ENCODE measurements at places on chromosomes 7 and 10.

GRCh38 chr10:51100221-51100620 is 25.9 kb downstream of the PRKG1 start:
- no peak for DNase-seq

GRCh38 chr10:21720090-21720489 is 186.1 kb downstream of the MLLT10 start:
- DNase-seq = no peak

DNA sequence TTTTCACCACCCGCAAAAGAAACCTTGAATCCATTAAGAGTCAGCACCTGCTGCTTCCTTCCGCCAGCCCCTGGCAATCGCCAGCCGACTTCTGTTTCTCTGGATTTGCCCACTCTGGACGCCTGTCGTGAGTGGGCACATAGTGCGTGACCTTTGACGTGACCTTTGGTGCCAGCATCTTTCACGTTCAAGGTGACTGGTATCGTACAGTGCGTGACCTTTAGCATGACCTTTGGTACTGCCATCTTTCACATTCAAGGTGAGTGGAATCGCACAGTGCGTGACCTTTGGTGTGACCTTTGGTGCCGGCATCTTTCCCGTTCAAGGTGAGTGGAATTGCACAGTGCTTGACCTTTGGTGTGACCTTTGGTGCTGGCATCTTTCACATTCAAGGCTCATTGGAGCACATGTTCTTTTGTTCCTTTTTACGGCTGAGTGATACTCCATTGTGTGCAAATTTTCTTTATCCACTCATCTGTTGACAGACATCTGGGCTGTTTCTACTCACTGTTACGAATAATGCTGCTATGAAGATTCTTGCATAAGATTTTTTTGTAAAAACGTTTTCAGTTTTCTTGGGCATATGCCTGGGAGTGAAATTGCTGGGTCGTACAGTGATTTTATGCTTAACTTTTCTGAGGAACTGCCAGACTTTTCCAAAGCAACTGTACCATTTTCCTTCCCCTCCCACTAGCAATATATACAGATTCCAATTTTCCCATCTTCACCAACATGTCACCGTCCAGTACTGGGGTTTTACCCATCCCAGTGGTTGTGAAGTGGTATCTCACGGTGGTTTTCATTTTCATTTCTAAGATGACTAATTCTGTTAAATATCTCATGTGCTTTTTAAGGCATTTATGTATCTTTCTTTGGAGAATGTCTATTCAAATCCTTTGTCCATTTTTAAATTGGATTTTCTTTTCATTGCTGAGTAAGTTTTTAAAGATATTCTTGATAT is 145.3 kb downstream of the DIP2C start:
- no peak for DNase-seq

- DNase-seq = no peak
Measured at GRCh38 chr7:8103282-8103681, 134.7 kb downstream of the GLCCI1 start.

DNA sequence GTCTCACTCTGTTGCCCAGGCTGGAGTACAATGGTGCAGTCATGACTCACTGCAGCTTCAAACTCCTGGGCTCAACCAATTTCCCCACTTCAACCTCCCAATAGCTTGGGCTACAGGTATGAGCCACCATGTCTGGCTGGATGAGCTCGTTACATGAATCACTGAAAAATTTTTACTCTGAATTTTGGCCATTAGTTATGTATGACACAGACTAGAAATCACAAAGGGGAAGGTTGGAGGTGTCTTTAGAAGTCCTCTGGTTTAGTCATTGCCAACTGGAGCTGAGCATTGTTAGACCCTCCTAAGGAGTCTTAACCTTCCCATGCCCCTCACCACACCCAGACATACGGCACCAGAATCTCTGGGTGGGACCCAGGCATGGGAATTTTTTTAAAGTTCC is 34.7 kb downstream of the SVIL start:
- no peak for DNase-seq

DNA sequence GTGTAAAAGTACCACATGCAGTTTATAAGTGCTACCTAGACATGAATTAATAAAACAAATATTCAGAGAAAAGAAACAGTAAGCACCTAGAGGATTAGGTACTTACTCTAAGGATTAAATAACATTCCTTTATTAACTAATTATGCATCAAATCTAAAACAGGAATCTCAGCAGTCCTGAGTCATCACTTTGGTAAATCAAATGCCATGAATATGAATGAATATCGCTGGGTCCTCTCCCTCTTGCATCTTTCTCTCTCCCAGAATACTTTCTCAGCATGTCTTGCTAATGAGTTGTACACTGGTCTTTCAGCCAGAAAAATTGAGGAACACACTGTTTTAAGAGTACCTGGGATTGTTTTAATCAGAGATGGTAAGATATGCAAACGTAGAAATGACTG is 225.5 kb upstream of the NFE2L3 start:
- no peak for DNase-seq

DNA sequence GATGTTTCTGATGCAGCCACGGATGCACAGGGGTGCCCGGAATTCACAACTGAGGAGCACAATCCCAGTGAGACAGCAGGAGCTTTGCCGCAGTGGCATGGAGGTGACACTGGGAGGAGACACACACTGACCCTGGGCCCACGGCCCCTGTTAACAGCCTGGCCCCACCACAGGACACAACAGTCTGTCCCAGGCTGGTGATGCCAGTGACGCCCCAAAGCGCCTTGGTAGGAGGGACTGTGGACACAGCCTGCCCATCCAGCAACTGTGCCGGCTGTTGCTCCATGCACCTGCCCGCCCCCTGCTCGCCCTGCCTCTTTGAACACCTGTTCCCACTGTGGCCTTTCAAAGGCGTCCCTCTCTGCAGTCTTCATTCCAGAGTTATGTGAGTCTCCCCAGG is 49.8 kb downstream of the KLF6 start:
- DNase-seq = no peak

DNA sequence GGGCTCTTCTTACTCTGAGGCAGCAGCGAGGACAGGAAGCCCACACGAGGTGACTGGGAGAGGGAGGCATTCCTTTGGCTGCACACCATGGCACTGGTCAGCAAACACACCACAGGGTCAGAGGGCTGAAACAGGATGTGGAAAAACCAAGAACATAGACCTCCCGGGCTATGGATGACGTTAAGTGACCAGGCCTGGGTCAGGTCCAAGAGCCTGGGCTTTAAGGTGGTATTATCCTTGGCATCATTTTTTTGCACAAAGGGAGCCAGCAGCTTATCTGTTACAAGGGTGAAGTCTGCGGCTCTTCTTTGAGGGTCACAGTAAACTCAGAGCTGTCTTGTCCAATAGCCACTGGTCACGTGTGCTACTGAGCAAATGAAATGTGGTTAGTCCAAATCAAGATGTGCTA is 7.0 kb downstream of the WDR91 start:
- DNase-seq = no peak

DNA sequence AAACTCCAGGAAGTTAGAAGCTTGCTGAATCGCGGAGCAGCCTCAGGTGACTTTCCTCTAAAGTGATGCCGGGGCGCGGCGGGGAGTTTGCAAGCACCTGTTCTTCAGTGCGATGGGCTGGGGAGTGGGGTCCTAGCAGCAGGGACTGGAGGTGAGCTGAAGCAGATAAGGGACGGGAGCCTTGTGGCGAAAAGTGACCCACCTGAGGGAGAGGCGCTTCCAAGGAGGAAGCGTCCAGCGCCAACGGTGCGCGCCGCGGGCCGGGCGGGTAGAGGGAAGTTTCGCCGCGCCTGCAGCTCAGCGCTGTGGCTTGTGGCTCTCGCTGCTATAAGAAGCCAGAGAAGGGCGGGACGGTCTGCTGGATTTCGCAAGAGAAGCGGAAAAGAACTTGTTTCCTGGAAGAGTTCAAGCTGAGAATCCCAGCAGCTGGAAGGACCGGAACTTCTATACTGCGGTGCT is at the start of gene STEAP4:
Gene STEAP4, minus strand, starts transcription at position 305 of the 459 bp plus-strand sequence. CDS start 22,625 bp downstream, outside the sequence.
- no peak for DNase-seq

- DNase-seq = no peak
Measured at GRCh38 chr10:17771017-17771416, 19.0 kb downstream of the TMEM236 start.

DNA sequence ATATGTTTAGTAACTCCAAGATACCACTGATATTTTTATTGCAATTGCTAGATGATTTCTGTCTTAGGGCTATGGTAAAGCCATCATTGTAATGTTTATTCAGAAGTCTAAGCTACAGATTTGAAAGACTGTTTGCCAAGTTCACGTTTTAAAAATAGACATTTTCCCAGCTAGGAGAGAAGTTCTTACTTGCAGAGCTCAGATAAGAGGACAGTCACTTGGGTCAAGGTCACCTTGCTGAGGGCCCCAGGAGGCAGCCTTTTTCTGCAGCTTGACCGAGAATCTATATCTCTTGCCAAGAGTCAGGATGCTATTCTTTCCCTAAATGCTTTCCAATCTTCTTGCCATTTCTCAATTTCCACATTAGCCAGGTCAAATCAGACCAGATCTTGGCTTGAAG is 1011.2 kb downstream of the KCNMA1 start:
- DNase-seq = no peak

DNA sequence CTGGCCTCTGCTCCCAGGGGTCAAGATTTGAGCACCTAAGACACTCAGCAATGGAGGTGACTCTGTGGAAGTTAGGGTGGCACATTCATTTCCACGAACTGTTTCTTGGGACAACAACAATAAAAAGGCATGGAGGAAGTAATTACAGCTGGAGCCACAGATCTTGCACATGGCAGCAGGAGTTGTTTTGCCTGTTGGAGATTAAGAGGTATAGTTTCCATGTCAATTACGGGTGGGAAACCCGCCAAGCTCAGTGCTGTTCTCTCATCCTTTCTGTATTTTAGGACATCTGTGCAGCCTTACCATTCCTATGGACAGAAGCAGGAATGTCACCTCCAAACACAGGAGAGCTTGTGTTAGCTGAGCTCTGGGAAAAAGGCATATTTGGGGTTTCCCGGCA is 201.2 kb downstream of the SNX10 start:
- DNase-seq = peak; percentile 62

DNA sequence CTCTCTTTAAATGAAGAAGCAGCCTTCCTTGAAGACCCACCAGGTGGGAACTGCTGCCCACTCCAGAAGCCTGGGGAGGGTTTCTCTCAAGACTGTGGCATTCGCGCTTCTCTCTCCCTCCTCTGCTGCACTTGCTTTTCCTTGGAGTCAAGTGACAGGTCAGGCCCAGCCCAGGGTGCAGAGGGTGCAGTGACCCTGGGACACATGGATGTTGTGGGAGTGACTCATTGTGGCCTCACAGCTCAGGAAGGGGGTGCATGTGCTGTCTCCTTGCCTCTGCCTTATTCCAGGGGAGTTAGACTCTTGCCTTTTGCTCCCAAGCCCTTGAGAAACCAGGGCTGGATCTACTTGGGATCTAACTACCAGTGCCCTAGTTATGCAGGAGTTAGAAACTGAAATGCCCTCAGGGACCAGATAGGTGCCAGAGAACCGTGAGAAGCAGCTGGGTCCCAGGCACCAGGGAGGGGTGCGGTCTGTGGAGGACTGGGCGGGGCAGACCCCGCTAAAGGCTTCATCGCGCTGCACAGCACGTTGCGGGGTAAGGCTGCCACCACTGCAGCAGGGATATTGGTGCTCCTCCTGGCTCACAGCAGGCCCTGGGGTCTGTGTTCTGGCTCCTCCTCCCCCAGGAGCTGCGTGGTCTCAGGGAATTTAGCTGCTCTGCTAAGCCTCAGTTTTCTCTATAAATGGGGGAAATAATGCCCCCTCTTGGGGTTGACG is 11.4 kb downstream of the FAM241B start:
- no peak for DNase-seq

GRCh38 chr7:141889321-141889720 is 26.9 kb upstream of the OR9A4 start:
- no peak for DNase-seq

DNA sequence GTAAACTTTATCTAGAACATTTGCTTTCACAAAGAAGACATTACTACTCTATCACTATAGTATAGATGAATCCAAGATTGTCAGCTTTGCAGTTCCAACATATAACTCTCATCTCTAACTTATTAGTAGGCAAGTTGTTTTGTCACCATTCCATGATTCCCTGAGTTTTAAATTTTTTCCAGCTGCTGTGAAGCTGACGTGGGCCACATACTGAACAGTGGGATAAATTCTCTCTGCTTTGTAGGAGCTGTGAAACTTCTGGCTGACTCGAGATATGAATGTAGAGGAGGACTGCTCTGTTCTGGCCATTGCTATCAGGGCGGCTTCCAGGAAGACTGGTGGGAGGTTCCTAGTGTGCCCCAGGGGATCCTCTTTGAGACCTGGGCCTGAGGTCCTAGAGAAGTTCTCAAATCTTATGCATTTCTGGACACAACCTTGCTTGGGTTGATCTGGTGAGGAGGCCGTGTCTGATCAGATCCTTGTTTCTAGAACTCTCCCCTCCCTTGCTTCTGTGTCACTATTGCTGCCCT is 58.0 kb downstream of the LSMEM1 start:
- no peak for DNase-seq

DNA sequence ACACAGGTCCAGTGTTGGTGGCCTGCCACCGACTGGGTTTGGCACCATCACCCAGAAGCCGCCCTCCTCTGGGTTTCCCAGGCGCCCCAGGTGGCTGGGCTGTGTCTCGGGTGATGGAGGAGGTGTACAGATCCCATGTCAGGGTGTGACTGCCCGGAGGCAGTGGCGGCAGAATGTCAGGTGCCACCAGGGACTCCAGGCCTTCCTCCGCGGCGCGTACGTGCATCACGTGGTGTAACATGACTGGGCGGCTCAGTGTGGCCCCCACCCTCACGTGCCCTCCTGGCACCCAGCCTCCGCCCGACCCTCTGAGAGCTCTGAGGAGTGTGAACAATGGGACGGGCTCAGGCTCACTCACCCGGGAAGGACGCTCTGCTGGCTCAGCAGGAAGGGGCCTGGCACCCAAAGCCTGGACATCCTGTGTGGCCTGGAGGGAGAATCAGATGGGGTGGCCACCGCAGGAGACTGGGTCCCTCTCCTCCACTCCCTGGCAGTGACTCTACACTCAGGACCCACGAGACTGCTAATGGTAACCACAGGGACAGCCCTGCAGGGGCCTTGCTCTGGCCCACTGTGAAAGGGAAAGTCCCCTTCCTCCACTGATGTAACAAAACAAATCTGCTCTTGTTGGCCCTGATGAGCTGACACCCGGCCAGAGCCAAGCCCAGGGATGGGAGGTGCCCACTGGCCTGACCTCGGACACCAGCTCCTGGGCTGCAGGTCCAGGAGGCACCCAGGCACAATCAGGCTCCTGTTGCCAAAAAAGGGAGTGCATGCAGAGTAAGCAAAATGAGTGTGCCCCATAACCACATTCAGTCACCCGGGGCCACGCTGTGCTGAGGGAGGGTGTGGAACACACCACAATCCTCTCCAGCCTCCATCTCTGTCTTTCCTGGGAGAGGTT is 164.8 kb downstream of the PRKAG2 start:
- no peak for DNase-seq

DNA sequence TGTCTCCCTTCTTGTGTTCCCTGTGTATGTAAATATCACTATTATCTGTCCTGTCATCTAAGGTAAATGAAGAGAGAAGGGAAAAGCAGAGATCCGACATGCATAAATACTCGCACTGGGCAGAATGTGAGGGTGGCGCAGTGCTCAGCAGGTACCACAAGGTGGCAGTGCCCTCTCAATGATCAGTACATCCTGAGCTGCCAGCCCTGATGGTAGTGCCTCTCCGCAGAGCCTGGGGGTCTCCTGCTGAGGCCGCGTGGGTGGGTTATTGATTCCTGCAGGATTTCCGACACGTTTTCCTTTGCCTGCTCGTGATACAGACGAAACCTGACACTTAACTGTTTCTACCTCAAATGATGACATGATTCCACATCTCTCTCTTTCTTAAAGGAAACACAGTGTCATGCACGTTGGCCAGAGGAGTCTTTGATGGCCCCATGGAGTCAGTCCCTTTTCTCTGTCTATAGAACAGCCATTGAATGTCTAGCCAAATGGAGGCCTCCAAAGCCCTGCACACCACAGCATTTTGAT is 19.8 kb downstream of the RGR start:
- DNase-seq = peak; percentile 58
